ENCODE measurements at places on chromosomes 3 and 15. TPM values are rescaled to one million over a fixed set of nuclear protein-coding genes. Genes with fewer than 3 reads are reported as not detected.

ASB14 gene
- total RNA-seq, result not detected

DNA sequence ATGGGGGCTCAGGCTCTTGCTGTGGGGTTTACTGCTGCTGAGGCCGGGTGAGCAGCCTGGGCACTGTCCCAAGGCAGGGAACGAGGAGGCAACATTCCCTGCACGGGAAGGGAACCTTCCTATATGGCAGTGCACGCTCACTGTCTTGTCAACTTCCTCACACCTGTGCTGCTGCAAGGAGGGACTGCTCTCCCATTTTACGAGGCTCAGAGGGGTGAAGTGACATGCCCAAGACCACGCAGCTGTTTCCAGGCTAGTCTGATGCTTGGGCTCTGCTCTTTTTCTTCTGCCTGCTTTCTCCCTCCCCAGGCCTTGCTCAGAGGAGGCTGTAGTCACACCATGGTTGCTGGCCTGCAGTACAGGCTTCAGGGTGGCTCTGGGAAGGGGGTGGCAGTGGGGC is 41.5 kb downstream of the SPSB4 start:
- DNase-seq, result no peak

DNA sequence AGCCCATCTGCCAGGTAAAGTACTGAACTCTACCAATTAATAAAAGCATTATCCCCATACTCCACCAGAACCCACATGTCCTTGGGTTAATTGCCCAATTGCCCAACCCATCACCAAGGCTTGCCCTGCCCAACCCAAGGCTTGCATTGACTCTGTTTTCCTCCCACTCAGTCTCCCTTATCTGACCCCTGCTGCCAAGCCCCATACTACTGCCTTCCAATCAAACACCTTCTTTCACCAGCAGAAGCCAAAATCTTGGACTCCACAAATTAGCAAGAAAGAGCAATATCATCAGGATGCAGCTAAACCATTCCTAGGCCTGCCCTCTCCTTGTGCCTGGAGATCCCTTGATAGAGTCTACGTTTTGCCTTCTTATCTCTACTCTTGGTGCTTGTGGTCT is 602.9 kb downstream of the NTRK3 start:
- no peak for DNase-seq

DNA sequence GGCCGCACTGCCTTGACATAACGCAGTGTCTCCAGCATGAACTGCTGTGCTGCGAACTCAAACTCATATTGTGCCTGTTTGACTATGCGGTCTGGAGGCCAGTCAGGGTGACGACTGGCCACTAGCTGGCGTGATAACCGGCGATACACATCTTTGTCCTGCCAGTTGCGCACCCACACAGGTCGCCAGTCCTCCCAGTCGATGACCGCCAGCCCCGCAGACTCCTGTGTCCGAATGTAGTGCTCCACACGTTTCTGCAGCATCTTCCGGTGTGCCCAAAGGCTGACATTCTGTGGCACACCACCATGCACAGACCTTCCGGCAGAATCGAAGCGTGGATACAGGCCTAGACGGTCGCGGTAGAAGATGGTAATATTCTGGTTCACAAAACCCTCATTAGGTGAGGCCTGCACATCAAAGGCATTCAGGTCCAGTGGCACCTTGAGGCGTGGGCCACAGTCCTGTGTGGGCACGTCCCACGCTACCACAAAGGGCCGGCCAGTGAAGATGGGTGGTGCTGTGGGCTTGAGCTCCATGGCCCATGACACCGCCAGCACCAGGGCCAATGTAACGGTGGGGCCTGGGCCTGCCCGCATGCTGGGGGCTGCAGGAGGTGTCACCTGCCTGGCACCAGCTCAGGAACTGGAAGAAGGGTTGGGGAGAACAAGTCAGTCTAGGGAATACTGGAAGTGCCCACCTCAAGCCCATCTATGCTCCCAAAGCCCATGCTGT is 2.5 kb downstream of the HYAL2 start:
- DNase-seq, result peak; percentile 51

LIPC gene
- total RNA-seq, result 0.72 TPM

DNA sequence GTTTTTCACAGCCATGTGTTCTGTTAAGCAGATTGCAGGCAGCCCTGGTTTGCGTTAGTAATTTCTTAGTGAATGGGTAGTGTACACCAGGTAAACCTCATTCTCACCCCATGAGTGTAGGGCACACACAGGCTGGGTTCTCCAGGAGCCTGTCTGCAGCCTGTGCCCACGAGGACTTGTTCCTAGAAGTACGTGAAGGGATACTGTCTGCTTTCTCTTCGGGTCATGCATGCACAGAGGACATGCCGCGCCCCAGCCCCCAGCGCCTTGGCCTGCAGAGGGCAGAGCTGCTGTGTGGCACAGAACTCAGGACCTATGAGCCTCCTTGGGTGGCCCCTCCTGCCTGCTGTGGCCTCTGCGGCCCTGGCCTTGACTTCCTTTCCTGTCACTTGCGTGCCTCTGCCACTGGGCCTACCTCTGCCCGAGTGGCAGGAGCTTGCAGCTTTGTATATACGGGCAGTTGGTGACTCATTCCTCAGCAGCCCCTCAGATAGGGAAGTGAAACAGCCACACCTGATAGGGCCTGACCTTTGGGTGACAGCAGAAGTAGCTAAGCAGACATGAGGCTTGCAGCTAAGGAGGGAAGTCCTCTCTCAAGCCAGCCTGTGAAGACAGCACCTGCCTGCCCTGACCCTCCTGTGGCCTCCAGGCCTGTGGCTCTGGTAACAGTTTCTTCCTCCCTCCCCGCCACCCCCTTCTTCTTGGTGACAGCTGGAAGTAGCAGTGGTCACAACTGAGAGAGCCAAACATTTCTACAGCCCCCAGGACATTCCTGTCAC is 19.5 kb downstream of the PPCDC start:
- peak; percentile 62 for DNase-seq

SI gene
- total RNA-seq, result not detected

TYRO3 gene
- 64.0 TPM for total RNA-seq

CNTN6 gene
- not detected for total RNA-seq

DNA sequence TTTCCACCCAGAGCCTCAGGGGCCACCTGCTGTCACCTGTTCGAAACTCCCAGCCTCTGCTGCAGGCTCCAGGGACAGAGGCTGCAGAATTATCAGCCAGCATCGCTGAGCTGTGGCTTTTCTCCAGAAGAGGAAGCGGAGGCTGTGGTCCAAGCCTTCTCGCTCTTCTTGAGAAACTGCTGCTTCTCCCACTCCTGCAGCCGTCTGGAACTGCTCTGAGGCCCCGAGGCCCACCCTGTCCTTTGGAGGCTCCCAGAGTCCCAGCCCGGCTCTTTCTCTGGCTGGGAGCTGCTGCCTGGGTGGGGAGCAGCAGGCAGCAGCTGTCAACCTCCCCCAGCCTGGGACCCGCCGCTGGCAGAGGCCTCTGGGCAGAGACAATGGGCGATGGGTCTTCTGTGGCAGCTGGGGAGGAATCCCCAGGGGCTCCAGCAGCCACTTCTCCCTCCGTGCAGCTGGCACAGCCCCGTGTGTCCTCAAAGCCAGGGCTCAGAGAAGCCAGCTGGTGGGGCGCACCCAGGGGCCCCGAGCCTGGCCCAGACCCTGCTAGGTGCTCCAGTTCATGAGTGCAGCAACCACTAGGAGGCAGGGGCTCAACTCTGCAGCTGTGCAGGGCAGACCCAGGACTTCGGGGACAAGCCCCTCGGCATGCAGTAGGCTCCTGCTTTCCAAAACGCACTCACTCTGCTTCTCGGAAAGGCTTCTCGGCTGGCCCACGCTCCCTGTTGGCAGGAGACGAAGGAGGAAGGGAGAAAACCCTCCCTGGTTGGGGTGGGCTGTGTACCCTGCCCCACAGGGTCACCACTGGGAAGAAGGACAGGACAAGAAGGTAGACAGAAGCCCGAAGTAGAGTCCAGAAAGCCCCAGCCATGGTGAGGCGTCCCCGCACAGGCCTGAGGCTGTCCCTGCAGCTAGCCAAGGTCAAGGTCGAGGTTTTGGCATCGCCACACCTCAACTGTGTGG is 49.9 kb upstream of the FURIN start:
- no peak for DNase-seq

Data from ovary (tissue), 10 donors.